Nephron progenitor cell (in vitro differentiated cells): ENCODE measurements at places on chromosomes 12 and 14.

GRCh38 chr12:124386661-124387527 is 92.0 kb downstream of the RFLNA start:
- DNase-seq, result peak; percentile 40

- DNase-seq, result no peak
These were observed 43.7 kb upstream of the ATP2B1 start for GRCh38 chr12:89752341-89752740.

DNA sequence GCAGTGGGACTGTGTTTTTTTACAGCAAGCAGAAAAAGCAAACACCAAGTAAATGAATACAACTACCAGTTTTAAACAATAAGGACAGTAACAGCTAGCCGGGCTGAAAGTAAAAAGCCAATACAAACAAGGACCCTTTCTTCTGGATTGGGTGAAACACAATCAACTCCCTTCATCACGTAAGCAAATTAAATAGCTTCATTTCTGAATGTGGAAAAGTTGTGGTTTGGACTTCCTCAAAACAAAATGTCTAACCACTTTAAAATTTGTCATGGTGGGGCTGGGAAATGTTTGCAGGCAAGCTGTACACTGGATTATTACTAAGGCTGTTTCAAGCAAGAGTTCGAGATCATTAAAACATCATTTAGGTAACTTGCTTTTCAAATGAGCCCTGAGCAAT is 47.4 kb downstream of the TCHP start:
- no peak for DNase-seq

DNA sequence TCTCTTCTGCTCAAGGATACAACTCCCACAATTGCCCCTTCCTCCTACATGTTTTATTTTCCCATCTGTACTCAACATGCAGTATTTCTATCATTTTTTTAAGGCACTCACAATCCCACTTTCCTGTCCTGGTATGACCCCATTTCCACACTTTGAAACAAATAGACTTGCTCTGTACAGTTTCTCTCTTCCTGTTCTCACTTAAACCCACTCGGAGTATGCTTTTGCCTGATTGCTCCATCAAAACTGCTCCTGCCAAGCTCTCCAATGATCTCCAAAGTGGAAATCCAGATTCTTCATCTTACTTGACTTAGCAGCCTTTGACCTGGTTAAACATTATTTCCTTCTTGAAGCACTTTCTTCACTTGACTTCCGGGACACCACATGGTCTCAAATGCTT is 384.5 kb downstream of the SEC23A start:
- DNase-seq, result no peak
